ENCODE measurements at places on chromosomes 1 and 21. TPM values are rescaled to one million over a fixed set of nuclear protein-coding genes. Genes with fewer than 3 reads are reported as not detected.

SPRR3 gene
- not detected for total RNA-seq

KCNH1 gene
- total RNA-seq = not detected

AKNAD1 gene
- total RNA-seq = not detected

GRCh38 chr1:211903490-211904245, 73.1 kb upstream of the LPGAT1 start:
- no peak overlapping the region for H3K27ac ChIP-seq
- no peaks in the 10 kb centered on the region for H3K27me3 ChIP-seq
- H3K36me3 ChIP-seq = no peaks in the 10 kb centered on the region
- no peak overlapping the region for H3K4me3 ChIP-seq
- no peaks in the 10 kb centered on the region for H3K4me1 ChIP-seq
- no peak for DNase-seq

- H3K4me1 ChIP-seq = peaks cover 17% of the 10 kb centered on the region
- peak overlapping the region; percentile 79 for H3K4me3 ChIP-seq
- H3K36me3 ChIP-seq = no peaks in the 10 kb centered on the region
- H3K27me3 ChIP-seq = peaks cover 13% of the 10 kb centered on the region
Measured at GRCh38 chr1:72281144-72281543, 1.2 kb downstream of the NEGR1 start.

- no peak overlapping the region for H3K27ac ChIP-seq
- peak overlapping the region; percentile 24 for H3K4me3 ChIP-seq
Measured at GRCh38 chr1:21935393-21935804, 1.7 kb downstream of the HSPG2 start.
